ENCODE measurements at places on chromosomes 4 and X.

- DNase-seq: no peak
Measured at GRCh38 chr4:15982842-15983524, 20.0 kb upstream of the FGFBP2 start.

- no peak for DNase-seq
Measured at GRCh38 chr4:81422595-81422994, 49.1 kb downstream of the RASGEF1B start.

DNA sequence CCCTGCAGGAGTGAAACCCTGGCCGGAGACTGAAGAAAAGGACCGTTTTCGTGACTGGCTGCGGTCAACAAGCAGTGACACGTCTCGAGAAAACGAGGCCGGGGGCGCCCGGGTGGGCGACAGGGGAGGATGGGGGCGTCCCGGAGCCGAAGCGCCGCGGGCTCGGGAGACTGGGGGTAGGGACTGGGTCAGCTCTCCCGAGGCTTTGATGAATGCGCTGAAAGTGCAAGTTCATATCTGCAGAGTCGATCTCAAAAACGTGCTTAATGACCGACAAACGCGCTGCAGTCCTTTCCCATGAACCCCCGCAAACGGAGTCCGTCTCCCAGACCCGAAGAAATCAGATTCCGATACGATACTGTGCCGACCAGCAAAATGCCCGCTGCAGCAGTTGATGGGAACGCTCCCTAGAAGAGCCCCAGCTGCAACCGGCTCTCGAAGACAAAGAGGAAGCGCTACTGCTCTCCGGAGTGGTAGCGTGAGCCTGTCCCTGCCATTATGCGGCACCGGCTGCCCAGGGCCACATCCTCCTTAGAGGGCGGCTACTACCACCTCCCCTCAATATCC is 806 bp upstream of the CD99L2 start:
- peak; percentile 22 for DNase-seq

DNA sequence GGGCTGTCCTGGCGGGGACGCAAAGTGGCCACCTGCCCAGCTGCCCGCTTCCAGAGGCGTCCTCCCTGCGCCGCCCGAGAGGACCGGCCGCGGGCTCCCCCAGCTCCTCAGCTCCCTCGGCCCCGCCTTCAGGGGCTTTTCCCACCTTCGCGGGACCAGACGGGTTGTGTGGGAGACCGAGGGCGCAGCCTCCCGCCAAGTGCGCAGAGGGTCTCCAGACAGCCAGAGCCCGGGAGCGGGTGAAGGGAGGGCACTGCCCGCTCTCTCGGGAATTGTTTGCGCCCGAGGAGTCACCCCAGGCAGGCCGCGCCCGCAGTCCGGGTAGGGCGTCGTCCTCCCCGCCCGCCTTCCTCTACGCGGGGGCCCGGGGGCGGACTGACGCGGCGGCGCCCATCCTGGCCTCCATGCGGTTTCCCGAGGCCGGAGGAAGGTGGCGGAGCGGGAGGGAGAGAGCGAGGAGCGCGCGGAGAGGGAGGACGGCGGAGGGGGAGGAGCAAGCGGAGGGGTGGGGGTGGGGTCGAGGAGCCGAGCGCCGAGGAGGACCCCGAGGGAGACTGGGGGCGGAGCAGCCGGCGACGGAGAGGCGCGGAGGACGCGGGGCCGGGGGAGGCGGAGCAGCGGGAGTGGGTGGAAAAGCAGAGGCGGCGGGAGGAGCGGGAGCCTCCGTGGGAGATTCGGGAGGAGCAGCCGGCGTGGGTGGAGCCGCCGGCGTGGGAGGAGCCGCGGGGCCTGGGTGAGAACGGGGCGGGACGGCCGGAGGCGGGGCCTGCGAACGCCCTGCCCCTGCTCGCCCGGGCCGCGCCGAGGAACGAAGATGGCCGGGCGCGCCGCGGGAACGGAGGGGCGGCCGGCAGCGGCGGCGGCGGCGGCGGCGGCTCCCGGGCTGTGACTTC is 47.5 kb downstream of the CLDN34 start:
- peak; percentile 79 for DNase-seq

- DNase-seq: no peak
Measured at GRCh38 chr4:115152081-115152480, 38.7 kb upstream of the NDST4 start.

GRCh38 chrX:15579778-15580747 is 20.7 kb downstream of the ACE2 start:
- DNase-seq: no peak

- DNase-seq: no peak
Measured at GRCh38 chr4:119526786-119527550, 101.6 kb downstream of the PDE5A start.

- DNase-seq: no peak
Measured at GRCh38 chr4:159159611-159160010, 56.7 kb downstream of the RAPGEF2 start.

GRCh38 chr4:75916091-75916661 is 13.9 kb upstream of the PPEF2 start:
- DNase-seq: peak; percentile 44

- no peak for DNase-seq
Measured at GRCh38 chr4:150713251-150713650, 131.3 kb downstream of the MAB21L2 start.

DNA sequence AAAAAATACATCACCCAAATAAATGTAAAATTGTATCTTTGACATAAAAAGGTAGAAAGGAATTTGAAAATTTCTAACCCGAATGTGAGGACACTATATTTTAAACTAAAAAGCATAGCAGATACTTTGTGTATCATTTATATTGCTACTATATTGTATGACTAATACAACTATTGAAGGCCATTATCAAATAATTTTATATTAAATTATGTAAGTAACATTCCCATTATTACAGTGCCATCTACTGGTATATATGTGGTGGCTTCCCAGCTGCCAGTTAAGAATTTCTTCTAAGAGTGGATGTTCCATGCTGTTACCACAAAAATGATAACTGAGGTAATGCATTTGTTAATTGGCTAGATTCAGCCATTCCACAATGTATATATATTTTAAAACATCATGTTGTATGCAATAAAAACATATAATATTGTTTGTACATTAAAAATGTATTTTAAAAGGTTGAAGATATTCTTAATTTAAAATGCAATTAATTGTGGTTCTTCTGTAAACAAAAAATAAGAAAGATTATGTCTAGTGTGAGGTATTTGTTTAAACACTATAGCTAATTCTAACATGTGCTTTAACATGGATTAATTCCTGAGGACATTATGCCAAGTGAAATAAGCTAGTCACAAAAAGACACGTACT is 65.3 kb downstream of the EGF start:
- DNase-seq: no peak

- no peak for DNase-seq
Measured at GRCh38 chrX:69510137-69510715, 6.1 kb downstream of the NALF2 start.

- no peak for DNase-seq
Measured at GRCh38 chr4:146294776-146295175, 80.4 kb downstream of the REELD1 start.

DNA sequence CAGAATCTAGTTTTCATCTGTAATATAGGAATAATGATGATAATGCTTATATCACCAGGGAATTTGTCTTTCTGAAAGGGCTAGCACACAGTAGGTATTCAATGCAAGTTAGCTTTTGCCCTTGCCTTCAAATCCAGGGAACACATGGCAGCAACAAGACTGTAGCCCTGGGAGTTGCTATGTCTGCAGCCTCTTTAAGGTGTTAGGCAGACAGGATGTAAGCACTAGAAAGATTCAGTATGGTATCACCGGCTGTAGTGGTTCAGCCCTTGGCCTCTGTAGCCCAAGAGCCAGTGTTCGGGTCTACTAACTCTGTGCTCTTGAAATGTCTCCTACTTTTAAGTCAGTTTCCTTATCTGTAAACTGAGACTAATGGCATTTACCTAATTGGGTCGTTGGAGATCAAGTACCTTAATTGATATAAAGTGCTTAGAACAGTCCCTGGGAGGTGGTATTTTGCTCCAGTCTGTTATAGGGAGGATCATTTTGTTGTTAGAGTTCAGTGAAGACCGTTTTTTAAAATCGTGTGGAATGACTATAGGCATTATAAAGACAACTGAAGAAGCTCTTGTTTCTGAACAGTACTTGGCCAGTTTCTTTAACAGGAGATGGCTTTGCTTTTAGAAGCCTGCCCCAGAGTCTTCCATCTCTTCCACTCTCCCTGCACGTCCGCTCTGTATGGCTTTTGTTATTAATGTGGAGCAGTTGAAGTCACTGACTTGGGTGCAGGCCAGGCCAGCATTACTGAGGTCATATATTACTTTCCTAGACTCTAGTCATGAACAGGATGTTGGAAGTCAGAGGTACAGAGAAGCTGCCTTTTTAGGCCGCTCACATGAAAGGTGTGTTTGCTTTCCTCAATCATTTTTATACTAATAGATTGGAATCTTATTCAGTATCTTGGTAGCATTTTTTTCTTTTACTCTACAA is 44.8 kb downstream of the GAB1 start:
- DNase-seq: no peak

- DNase-seq: no peak
Measured at GRCh38 chr4:38671592-38671940, 7.6 kb downstream of the KLF3 start.

GRCh38 chr4:110678517-110679227 is 55.8 kb upstream of the PITX2 start:
- DNase-seq: no peak

- DNase-seq: no peak
Measured at GRCh38 chr4:172009446-172010230, 196.4 kb downstream of the GALNTL6 start.

DNA sequence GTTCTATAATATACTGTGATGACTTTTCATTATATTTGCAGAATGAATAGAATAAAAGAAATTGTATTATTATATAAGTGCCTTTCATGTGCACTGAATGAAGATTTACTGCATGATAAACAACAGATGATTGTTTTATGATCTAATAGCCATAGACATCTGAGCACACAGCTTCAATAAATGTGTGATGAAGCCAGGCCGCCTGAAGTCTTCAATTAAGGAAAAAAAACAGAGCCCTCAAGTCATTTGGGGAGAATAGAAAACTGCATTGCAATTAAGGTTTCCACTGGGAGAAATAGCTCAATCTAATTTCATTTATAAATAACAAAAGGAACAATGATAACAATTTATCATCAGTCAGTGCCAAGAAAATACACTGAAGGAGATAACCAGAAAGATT is 955.2 kb downstream of the FSTL5 start:
- DNase-seq: no peak

DNA sequence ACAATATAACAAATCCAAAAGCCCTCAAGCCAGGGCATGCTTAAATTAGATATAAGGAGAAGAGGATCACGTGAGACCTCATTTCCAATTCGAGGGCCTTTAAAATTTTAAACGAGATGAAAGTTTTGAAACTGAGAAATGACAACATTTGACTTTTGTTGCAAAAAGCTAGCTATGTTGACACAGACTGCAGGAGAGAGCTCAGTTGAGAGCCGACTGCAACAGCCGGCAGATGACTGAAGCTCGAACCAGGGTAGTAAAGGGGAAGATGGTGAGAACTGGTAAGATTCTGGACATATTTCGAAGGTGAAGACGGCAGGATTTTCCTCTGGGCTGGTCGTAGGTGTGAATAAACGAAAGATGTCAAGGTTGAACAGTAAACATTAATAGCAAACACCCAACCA is 773 bp downstream of the PRMT9 start:
- no peak for DNase-seq

DNA sequence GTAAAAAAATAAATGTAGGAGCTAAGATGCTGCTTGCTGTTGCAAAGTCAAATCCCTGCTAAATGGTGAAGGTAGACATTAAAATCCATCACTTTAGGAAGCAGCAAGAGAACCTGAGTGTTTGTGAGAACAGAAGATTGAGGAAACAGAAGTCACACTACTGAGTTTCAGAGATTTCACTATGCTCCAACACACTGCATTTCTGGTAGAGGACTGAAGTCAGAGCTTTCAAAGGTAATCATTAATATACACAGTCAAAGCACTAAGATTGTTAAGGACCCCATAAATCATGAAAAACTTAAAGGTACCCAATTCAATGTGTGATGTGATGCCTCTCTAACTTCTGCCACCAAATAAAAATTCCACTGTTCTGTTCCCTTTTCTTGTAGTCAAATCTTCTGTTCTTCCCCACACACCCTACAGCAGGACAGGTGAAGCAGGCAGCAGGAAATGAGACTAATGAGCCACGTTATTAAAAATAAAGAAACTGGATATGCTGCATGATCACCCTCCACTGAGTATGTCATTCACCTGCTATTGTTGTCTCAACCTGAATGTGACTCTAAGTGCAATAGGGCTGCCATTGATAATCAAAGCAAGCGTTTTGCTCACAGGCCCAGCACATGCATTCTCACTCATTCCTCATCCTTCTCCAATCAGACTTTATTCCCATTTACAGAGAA is 28.9 kb upstream of the APELA start:
- DNase-seq: no peak

GRCh38 chr4:8097141-8097541 is 61.5 kb downstream of the ABLIM2 start:
- no peak for DNase-seq

DNA sequence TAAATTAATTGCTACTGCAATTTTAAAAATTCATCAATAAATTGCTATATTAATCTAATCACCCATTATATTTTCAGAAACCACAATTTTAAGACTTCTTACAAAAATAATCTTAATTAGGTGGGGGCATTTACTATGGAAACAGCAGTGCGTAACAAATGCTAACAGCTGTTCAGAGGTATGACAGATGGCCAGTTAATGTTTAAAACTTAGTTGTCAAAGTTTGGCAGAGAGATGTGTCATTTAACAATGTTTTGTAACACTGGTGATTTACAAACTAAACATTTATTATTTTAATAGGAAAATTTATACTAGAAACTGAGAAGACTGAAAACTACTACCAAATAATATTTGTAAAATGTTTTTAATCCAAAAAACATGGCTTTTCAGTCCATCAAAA is 85.2 kb upstream of the GPR34 start:
- no peak for DNase-seq

DNA sequence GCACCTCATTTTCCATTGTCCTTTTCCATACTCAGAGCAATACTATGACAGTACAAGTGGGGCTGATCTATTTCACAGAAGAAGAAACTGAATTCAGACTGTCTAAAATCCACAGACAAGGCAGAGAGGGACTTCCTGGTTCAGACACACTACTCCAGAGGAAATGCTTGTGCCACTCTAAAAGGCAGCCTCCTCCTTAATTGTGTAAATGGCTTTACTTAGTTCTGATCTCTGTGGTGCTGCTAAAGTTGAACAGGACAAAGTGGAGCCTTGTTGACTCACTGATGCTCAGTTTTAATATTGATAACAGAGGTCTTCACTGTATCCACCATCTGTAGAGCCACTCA is 122.4 kb downstream of the KIT start:
- DNase-seq: no peak

- DNase-seq: no peak
Measured at GRCh38 chr4:153464068-153464467, 2.1 kb upstream of the TMEM131L start.

GRCh38 chr4:68324519-68325262 is 25.2 kb downstream of the YTHDC1 start:
- DNase-seq: no peak

- no peak for DNase-seq
Measured at GRCh38 chr4:16278178-16278577, 51.9 kb upstream of the TAPT1 start.
